CD4-positive, alpha-beta T cell treated with Interleukin-15 for 4 hours (primary cell): ENCODE measurements at places on chromosomes 3 and 15.

- DNase-seq = no peak
These were observed 11.1 kb downstream of the ATXN7 start for GRCh38 chr3:63874769-63875168.

- no peak for DNase-seq
These were observed 900 bp upstream of the HYAL3 start for GRCh38 chr3:50299929-50300680.

- peak; percentile 67 for DNase-seq
These were observed 5.8 kb upstream of the TOPAZ1 start for GRCh38 chr3:44235604-44236484.

DNA sequence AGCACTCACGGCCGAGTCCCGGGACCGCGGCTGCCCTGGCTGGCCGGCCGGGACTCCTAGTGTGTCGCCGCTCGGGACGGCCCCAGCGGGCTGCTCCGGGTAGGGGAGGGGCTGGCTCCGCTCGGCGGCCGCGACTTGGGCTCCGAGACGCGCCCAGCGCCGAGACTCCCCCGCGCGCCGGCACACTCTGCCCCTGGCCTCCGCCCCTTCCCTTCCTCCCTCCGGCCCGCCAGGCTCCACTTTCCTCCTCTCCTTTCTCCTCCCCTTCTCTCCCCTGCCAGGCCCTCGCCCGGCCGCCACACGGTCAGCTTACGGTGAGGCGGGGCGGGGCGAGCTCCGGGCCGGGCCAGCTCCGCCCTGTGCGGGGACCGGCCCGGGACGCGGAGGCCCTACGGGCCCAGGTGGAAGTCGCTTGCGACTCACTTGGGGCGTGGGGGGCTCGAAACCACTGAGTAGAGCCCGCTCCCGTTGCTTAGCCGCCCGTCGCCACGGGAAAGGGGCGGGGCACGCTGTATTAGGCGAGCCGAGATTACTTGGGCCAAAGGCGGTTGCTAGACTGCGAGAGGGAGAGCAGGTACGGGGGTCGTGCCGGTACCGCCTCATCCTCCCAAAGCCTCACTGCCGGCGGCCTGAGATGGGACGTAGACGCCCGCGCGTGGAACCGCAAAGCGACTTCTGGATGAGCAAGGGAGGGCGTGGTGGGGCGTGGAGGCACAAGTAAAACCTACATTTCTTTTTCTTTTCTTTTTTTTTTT is at the start of gene ITGB5:
Gene ITGB5 (minus strand): TSS at position 189 of the 755 bp plus-strand sequence. CDS start 365 bp downstream, outside the sequence.
- DNase-seq = no peak

DNA sequence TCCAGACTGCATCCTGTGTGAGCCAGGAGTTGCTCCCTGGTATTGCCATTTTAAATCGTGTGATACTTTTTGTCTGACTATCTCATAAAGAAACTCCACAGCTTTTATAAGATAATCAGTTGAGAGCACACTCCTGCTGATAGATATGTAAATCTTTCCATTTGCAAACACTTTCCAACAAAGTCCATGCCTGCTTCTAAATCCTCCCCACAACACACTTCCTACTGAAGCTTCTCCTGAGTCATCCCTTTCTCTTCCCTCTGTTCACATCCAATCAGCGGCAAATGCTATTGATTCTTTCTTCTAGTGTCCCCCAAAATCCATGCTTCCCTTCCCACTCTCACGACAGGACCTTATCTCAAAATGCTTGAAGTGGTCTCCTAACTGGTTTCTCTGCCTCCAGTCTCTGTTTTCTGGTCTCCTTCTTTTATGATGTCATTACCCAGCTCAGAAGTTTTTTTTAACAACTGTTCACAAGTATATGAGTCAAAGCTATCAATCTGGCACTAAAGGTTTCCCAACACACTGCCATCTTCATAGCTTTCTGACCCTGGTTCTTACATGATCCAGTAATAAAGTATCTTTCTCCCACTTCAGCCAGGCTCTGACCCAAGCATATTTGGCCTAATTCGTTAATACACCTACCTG is 4.5 kb upstream of the WWTR1 start:
- DNase-seq = no peak

DNA sequence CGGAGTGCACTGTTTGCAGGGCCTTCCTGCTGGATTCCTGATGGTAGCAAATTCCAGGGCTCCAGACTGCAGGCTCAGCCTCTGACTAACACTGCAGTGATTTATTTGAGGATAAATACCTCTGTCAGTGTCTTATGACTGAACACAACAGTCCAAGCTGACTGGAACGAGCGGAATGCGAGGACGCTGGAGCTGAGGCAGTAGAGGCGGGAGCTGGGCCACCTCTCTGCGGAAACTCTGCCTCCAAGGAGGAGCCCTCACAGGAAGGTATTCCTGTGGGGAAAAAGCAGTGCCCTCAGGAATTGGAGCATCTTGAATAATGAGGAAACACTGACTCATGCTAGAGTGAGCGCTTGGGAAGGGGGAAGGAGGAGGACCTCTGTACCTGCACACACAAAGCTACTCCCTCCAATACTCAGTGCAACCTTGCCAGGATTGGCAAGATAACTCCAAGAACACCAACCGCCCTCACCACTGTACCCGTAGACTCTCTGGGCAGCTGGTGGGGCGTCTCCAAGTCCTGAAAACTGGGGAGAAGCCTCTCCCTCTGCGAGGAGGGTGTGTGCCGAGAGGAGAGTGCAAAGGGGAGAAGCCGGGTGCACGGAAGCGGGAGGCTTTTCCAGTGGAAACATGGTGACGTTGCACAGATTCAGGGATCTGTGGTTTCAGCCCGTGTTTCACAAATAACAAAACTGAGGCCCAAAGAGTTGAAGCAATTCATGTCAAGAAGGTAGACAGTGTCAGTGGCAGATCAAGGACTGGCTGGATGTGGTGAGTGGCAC is 43.0 kb downstream of the VGLL4 start:
- no peak for DNase-seq

DNA sequence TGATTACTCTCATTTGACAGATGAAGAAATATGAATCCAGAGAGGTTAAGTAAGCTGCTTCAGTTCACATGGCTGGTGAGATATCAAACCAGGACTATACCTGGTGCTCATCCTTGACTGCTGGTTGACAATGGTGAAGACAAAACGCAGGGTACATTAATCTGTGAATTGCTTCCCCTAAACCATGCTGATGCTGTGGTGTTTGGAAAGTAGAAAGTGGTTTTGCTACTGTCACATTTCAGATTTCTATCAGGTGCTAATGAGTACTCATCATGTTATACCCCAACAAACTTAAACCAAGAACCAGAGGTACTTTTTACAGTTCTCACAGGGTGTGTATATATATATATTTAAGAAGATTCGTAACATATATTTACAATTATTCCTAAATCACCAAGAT is 85.0 kb upstream of the PRTG start:
- no peak for DNase-seq
